ENCODE measurements at places on chromosomes 3 and 15.

DNA sequence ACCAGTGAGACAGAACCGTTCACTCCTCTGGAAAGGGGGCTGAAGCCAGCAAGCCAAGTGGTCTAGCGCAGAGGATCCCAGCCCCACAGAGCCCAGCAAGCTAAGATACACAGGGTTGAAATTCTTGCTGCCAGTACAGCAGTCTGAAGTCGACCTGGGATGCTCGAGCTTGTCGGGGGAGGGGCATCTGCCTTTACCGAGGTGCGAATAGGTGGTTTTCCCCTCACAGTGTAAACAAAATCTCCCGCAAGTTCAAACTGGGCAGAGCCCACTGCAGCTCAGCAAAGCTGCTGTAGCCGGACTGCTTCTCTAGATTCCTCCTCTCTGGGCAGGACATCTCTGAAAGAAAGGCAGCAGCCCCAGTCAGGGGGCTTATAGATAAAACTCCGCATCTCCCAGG is 11.4 kb downstream of the CEP97 start:
- no peak for DNase-seq

GRCh38 chr3:177541541-177541940 is 344.3 kb upstream of the TBL1XR1 start:
- DNase-seq: no peak

- DNase-seq: no peak
These were observed 11.2 kb upstream of the CPB1 start for GRCh38 chr3:148816427-148816826.

DNA sequence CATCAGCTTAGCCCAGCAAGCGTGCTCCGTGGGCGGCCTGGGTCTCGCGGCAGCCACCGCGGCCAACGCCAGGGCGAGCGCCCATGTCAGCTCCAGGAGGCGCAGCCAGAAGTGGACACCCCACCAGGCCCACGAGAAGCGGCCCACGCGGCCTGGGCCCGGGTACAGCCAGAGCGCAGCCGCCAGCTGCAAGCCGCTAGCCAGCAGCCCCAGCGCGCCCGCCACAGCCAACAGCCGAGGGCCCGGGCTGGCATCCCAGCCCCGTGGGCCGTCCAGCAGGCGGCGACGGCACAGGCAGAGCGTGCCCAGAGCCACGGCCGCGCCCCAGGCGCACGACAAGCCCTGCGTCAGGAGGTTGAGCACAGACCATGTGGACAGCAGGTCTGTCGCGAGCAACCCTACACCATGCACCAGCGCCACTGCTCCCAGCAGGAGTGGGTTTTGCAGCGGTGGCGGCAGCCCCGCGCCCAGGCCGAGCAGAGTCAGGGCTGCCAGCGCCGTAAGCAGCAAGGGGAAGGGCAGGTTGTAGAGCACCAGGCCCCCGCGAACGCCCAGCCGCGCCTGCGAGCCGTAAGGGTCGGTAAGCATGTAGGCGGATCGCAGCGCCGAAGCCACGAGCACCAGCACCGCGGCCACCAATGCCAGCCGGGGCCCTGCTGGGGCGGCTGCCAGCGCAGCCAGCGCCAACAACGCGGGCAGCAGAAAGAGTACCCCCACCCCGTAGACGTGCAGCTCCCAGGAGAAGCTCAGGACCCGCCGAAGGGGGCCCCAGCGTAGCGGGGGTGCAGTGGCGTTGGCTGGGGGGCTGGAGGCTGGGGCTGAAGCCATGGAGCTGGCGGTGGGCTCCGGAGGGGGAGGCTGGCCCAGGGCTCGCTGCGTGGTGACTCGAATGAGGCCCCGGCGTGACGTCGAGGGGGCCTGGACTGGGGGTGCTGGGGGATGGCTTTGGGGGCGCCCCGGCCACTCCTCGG is 4.9 kb downstream of the PRRT3 start:
- DNase-seq: no peak

- no peak for DNase-seq
These were observed 48.7 kb downstream of the CNOT10 start for GRCh38 chr3:32733631-32734229.

All from activated CD4-positive, alpha-beta T cell treated with anti-CD3 and anti-CD28 coated beads, Interleukin-2, amount 50 U/mL, for 4 hours (primary cell).